GM23248 (cell line): ENCODE measurements at places on chromosomes 5 and 9.

DNA sequence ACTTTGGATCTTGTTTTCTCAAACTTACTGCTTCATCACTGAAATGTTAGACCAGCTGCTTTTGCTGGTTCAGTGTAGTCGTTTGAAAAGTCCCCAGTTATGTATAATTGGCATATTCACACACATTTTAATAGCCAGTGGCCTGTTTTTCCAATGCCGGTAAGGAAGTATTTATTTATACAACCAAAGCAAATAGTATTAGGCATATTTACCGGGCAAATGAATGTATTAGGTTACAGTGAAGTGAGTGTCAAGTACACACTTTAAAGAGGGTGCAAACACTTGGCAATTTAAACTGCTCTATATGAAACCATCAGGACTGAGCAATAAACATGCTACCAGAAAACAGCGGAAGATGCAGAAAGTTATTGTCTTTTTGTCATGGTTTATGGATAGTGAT lies 242.9 kb downstream of the MCTP1 start:
- H3K36me3 ChIP-seq, result no peaks in the 10 kb centered on the region
- DNase-seq, result no peak
- no peak overlapping the region for H3K4me3 ChIP-seq
- H3K27ac ChIP-seq, result no peak overlapping the region
- H3K27me3 ChIP-seq, result no peaks in the 10 kb centered on the region

DNA sequence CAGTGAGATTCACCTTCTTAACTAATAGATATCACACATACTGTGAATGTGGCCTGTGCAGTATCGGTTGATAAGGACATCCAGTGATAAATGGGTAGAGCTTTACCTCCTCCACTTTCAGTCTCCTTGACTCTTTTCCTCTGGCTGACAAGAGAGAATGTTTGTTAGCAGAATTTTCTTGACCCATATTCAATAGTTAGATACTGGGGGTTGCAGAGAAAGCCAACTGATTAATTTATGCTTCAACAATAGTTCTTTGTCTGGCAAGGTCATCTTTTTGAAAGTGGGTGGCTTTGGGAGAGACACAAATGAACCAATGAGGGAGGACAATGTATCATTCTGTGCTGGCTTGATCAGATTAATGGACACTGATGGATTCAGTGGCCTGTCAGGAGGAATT lies 30.3 kb downstream of the TTC23L start:
- H3K36me3 ChIP-seq, result no peaks in the 10 kb centered on the region
- no peak overlapping the region for H3K4me3 ChIP-seq
- H3K27ac ChIP-seq, result no peak overlapping the region
- no peaks in the 10 kb centered on the region for H3K27me3 ChIP-seq
- no peak for DNase-seq

DNA sequence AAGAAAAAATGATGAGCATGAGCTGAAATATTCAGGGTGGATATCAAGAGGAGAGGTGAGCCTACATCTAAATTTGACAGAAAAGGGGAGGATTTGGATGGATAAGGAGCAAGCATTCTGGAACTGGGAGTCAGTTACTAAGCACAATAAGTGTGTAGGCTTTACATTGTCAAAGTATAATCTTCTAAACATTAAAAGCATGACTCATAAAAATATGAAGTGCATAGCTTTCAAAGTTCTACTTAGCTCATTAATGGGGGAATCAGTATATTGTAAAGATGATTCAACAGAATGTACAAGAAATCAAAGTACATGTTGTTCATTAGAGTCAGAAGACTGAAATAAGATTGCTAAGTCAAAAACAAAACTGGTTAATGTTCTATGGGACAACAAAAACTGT lies 248.0 kb upstream of the GAS1 start:
- H3K27me3 ChIP-seq, result no peaks in the 10 kb centered on the region
- peaks cover 55% of the 10 kb centered on the region for H3K4me1 ChIP-seq
- no peaks in the 10 kb centered on the region for H3K36me3 ChIP-seq

- H3K27me3 ChIP-seq, result no peaks in the 10 kb centered on the region
- H3K36me3 ChIP-seq, result no peaks in the 10 kb centered on the region
- H3K27ac ChIP-seq, result no peak overlapping the region
- no peak for DNase-seq
- peaks cover 11% of the 10 kb centered on the region for H3K4me1 ChIP-seq
Observed at GRCh38 chr5:139472386-139473030, 1.7 kb downstream of the SMIM33 start.

- no peak for DNase-seq
- H3K36me3 ChIP-seq, result no peaks in the 10 kb centered on the region
- no peaks in the 10 kb centered on the region for H3K27me3 ChIP-seq
- H3K4me3 ChIP-seq, result no peak overlapping the region
Observed at GRCh38 chr9:130450344-130451003, 5.7 kb downstream of the ASS1 start.

DNA sequence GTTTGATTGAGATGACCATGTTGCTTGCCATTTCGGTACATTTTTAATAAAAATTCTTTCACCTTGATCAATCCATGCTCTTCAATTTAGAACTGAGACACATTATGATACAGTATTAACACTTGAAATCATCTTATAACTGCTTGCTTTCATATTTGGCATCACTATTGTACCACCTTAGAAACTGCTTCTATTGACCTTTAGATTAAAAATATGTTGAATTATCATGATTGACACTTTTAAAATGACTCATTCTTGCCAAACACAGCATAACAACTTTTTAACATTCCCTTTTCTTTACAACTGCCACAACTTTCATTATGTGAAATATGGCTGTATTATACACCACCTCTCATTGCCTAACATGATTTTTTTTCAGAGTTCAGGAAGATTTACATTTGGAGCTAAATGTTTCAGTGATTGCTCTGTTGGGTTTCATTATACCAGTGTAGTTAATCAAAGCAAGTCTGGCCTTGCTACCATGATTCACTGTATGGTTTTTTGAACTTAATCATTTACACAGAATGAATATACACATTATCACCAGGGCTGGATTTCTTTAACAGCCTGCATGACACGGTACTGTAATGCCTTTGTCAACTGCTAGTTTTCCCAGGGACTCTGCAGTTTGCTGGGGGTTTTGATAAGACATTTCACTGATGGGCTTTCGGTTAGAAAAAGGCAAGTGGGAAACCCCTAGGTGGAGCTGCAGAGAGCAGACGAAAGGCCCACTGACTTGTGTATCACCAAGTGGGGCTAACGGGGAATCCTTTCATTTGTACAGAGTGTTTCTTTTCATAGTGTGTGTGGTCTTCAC lies 93.6 kb upstream of the TLE4 start:
- H3K4me1 ChIP-seq, result no peaks in the 10 kb centered on the region
- H3K27ac ChIP-seq, result no peak overlapping the region
- no peak overlapping the region for H3K4me3 ChIP-seq
- no peaks in the 10 kb centered on the region for H3K27me3 ChIP-seq
- peak; percentile 24 for DNase-seq
